ENCODE measurements at places on chromosomes 1 and 21.

DNA sequence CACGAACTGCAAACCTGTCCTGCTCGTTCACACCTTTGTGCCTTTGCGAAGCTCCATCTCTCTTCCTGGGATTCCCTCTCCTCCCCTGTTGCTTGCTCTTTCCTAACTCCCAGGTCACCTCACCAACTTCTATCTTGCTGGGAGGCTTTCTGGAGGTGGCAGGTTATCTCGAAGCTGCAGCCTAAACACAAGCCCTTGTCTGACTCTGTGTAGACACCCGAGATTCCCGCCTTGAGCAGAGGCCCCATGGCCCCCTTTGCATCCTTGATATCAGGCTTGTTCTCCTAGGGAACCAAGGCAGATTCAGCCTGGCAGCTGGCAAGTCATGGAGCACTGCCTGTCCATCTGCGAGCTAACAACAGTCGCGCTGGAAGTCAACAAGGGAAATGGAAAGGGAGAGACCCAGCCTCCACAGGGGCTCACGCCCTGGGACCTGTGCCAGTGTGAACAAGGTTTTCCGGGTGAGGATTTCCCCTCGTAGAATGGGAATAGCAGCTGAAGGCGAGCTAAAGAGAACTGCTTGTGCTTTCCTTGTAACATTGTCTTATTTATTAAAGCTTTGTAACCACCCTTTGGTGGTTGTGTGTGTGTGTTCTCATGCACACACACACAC is 109.5 kb upstream of the JUN start:
- DNase-seq = no peak

GRCh38 chr21:38306433-38307141 is 49.8 kb downstream of the KCNJ15 start:
- no peak for DNase-seq

DNA sequence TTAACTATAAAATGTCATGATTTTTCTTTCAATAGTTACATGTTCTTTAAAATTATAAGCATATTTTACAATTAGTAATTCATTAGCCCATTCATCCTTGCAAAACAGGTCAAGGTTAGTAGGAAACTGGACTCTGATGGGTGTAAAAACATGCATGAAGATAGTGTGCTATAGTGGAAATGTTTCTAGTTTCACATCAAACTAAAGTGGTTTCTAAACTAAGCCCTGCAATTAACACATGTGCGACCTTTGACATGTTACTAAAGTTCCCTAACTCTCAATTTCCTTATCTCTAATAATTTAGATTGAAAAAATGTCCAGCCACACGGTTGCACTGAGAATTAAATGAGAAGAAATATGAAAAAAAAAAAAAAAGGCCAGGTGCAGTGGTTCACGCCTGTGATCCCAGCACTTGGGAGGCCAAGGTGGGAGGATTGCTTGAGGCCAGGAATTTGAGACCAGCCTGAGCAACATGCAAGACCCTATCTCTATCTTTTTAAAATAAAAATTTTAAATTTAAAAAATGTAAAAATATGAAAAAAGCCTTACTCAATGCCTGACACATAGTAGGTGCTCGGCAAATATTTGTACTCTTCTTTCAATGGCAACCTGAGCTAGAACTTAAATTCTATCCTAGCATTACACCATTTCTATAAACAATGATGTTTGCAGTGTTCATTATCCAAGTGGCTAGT is 44.1 kb upstream of the PALMD start:
- no peak for DNase-seq

GRCh38 chr21:39523399-39523798 is 71.6 kb downstream of the SH3BGR start:
- DNase-seq = no peak

GRCh38 chr1:113170519-113170918 is 97.5 kb downstream of the LRIG2 start:
- DNase-seq = no peak
